Fibroblast of skin of back (primary cell): ENCODE measurements at places on chromosomes 7 and 10.
A peak's percentile ranks its signal among the peaks of the same experiment; 100 is the strongest.

DNA sequence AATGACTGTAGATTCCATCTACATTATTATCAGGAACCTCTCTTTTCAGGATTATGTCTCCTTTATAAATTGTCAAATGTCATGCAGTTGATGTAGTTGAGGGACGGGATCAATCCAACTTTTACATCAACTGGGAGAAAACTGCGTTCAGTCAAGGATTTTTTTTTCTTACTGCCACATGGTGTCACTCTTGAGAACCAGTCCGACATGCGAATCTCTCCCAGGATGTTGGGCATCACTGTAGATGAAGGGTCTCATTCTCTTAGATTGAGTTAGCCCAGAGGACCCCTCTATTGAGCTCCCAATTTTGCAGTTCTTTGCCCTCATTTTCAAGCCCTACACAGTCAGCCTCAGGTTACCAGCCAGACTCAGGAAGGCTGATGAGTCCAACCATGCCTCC, 120.3 kb upstream of the PTPRZ1 start:
- peak; percentile 17 for DNase-seq

DNA sequence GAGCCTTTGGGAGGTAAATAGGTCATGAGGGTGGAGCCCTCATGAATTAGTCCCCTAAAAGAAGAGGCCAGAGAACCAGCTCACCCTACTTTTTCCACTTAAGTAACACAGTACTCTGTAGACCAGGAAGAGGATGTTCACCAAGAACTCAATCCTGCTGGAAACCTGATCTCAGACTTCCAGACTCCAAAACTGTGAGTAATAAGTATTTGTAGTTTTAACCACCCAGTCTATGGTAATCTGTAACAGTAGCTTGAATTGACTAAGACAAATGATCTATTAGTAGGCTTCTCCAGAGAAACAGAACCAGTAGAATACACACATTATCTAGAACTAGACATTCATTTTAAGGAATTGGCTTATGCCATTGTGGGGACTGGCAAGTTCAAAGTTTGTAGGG, 51.5 kb downstream of the ANKMY2 start:
- peak; percentile 76 for DNase-seq

- DNase-seq, result no peak
These were observed 160.6 kb downstream of the PRKAG2 start for GRCh38 chr7:151716323-151716722.

DNA sequence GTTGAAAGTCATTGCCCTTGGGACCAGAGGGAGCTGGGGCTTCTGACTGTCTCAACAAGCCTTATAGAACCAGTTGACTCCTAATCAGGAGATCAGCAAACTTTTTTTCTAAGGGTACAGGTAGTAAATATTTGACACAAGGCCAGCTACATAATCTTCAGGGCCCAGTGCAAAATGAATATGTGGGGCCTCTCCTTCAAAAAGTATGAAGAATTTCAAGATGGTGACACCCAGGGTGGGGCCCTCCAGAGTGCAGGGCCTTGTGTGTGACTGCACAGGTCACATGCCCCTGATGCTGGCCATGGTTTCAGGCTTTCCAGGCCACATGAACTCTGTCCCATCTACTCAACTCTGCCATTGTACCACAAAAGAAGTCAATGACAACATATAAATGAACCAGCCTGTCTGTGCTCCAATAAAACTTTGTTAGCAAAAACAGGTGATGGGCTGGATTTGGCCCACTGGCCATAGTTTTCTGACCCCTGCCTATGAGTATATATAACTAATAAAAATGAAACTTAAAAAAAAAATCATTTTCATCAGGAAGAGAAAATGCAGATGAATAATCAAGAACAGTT, 6.1 kb downstream of the MMRN2 start:
- no peak for DNase-seq

DNA sequence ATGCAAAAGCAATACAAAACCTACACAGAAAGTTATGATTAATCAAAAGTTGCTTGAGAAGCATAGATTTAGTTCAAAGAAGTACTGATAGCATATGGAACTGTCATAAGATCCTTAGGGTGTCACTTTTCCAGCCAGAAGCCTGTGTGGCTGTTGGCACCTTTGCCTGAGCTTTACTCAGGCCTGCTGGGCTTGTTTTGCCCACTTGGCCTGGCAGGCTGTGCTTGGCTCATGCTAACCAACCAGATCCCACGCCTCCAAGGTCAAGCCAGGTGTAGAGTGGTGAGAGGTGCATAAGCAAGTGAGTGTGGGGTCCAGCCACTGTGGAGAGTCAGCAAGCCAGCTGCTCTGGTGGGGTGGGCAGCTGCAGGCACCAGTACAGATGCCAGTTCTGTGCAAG, 12.0 kb upstream of the LIPA start:
- no peak for DNase-seq

- DNase-seq, result peak; percentile 76
These were observed 153.7 kb downstream of the DNAJB6 start for GRCh38 chr7:157490465-157490912.

DNA sequence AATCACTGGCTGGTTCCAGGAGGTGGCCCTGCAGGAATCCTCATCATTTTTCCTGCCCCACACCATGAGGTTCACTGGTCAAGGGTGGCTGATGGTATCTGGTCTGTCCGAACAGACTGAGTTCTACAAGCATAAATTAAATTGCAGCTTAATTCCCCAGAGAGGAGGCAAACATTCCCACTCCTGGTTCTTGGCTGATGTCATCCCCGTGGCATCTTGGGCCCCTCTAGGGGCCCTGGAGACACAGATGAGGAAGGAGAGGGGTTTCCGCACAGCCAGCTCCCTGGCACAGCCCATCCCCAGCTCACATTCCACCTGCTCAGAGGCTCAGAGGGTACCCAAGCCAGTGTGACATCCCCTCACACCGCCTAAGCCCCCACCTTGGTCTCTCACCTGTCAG, 5.3 kb upstream of the KLRG2 start:
- peak; percentile 67 for DNase-seq

DNA sequence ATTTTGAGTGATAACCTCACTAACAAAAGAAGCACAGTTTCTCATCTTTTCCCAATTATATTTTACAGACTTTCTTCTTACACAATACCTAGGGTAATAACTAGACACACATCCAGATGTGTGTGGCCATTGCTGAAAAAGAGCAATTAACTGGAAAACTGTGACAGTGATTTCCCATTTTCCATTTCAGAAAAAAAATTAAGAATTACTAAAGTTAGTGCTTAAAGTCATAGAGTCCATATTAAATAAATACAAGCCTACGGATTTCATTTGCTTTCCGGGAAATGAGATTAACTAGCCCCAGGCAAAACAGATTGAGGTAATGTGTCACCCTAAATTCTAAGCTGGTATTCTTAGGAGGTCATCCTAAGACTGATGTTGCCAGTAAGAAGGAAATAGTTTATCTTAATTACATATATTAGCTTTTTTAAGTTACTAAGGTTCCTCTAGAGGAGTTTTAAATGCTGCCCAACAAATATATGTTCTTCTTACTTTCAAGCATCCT, 10.2 kb upstream of the MACC1 start:
- DNase-seq, result no peak

- no peak for DNase-seq
These were observed 5.0 kb upstream of the SORCS1 start for GRCh38 chr10:107169516-107169915.

GRCh38 chr7:108408296-108408991, 47.8 kb downstream of the NRCAM start:
- no peak for DNase-seq

DNA sequence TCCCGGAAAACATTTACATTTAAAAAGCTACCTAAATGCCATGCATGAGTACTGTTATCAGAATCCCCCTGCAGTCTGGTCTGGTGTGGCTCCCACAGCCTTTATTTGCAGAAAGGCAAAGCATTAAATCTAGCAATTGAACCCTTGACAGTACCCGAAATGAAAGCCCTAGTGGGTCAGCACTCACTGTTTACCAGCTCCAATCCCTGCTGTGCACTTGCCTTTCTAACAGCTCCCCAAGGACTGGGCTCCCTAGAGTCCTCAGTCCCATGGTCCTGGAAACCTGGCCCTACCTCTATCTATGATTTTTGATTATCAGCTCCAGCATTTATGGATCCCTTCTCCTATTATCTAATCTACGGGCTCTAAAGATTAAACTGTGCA, 1.9 kb upstream of the MACC1 start:
- DNase-seq, result no peak

- peak; percentile 45 for DNase-seq
These were observed 77.6 kb upstream of the ZMIZ1 start for GRCh38 chr10:78991187-78991586.

DNA sequence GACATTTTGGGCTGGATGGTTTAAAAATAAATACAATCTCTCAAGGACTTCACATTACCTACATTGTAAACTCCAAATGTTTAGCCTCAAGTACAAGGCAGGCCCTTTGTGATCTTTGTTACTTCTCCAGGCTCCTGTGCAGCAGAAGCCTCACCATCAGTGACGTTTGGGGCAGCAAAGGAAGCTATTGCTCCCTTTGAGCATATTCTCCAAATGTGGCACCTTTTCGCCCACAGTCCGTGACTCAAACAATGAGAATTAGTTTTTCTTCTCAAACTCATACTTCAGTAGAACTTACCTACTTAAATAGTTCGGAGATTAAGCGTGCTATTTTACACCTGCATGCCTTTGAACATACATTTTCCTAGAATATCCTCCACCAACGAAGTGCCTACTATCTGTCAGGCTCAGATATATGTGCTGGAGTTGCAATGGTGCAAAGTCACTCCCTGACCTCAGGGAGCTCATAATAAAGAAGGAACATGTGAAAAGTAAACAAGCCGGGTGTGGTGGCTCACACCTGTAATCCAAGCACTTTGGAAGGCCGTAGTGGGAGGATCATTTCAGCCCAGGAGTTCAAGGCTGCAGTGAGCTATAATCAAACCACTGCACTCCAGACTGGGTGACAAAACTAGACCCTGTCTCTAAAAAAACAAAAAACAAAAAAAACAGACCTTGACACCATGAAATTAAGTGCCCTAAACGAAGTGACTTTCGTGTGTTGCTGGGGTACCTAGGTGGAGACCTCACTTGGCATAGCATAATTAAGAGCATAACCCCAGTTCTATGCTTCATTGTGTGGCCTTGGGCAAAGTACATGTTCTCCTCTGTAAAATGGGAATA, 1.2 kb upstream of the ABCF2 start:
- no peak for DNase-seq

DNA sequence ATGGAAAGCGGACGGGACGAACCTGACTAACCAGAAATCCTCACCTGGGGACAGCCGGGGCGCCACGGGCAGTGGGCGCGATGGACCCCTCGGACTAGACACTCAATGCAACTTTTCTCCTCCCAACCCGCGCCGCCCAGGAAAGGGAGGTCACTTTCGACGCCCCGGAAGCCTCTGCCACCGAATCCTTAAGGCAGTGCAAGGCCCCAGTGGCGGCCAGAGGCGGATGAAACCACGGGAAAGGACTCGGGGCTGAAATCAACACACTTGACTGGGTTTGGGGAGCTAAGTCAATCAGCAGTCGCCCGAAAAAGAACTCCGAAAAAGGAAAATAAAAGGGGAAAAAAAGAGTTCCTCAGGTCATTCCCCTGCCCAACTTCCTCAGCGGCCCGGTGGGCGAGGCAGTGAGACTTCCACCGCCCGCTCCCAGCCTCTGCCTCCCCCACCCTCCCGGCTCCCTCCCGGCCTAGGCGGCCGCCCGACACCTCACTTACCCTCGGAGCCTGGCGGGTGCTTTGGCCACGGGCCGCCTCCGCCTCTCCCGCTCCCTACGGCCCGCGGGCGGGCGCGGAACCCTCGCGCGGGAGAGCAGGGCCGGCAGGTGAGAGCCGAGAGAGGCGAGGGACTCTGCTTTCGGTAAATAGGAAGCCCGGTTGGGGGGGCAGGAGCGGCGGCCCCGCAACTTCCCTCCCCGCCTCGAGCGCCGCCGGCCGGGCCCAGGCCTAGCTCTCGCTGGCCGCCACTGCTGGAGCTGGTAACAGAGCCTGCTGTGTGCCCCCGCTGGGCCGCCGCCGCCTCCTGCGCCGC, 518 bp downstream of the WAPL start:
- DNase-seq, result peak; percentile 71

DNA sequence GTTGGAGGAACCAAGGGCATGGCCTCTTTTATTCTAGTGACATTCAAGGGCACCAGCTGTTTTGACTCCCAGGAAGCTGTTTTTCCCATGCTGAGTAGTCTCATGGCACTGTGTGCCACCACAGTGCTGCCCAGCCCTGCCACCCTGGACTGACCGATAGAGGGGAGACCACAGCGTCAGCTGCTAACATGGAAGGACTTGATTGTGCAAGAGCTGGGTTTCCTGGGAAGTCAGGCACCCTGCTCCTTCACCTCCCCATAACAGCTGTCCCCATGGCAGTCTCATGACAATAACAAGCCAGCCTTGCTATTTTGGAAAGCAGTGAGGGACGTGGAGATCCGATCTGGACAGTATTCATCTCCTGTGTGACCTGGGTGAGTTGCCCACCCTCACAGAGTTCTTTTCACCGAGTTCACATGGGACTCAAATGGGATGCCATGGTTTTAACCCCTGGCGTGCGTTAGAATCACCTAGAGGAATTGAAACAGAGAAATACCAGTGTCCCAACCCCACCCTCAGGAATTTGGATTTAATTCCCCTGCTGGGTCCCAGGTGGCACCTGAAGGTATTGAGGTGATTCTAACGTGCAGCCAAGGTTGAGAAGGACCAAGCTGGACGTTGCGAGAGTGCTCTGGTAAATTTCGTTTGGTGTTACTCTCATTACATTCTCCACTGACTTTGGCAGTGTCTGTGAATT, 174.8 kb downstream of the CELF2 start:
- DNase-seq, result no peak

GRCh38 chr10:132135053-132135872, 51.5 kb upstream of the DPYSL4 start:
- no peak for DNase-seq

DNA sequence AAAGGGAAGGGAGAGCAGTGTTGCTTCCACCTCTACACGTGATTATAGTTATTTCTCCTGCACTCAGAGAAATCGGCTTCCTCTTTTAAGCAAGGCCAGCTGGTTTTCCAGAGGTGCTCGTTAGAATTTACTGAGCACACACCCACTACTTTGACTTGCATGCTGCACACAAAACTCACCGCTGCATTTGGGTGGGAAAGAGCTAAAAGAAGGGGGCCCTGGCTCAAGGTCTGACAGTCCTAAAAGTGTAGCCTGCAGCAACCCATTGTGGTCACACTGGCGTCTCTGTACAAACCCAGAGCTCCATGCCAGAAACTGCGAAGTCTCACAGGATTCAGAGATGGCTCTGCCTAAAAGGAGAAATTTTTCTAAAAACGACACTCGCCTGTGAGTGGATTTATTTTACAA, 133.7 kb downstream of the SLC25A13 start:
- DNase-seq, result no peak

DNA sequence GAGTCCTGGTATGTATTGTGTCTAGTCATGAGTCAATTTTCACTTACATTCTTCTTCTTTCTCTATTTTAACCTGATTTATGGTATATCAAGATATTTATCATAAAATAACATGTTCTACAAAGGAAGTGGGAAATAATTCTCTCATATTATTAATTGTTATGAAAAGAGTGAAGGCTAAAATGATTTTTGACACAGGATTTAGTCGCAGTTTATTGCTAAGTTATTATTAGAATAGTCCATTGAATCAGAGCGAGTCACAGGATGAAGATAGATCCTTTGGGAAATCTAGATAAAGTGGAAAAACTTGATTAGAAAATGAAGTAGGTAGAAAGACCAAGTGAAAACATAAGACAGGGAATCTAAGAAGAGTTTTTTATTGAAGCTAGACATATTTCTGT, 184.3 kb upstream of the DGKB start:
- DNase-seq, result peak; percentile 51

GRCh38 chr10:69952821-69953221, 99.8 kb upstream of the MACROH2A2 start:
- DNase-seq, result no peak

GRCh38 chr7:74026903-74027682, 880 bp upstream of the ELN start:
- DNase-seq, result peak; percentile 64
